CD14-positive monocyte (primary cell): ENCODE measurements at places on chromosomes 6 and 20. TPM values are rescaled to one million over a fixed set of nuclear protein-coding genes. Genes with fewer than 3 reads are reported as not detected.

- no peak overlapping the region for H3K4me3 ChIP-seq
- no peak for DNase-seq
- H3K4me1 ChIP-seq, result peaks cover 10% of the 10 kb centered on the region
- H3K27ac ChIP-seq, result no peak overlapping the region
- peaks cover 12% of the 10 kb centered on the region for H3K36me3 ChIP-seq
- peaks cover 8% of the 10 kb centered on the region for H3K27me3 ChIP-seq
Measured at GRCh38 chr6:29744131-29744530, 20.9 kb downstream of the HLA-F start.

- no peak overlapping the region for H3K4me3 ChIP-seq
- H3K27me3 ChIP-seq, result no peaks in the 10 kb centered on the region
- H3K4me1 ChIP-seq, result no peaks in the 10 kb centered on the region
- no peak overlapping the region for H3K27ac ChIP-seq
- H3K36me3 ChIP-seq, result no peaks in the 10 kb centered on the region
- DNase-seq, result no peak
Measured at GRCh38 chr20:31934491-31934890, 17.4 kb downstream of the PDRG1 start.

- H3K27ac ChIP-seq, result no peak overlapping the region
- no peaks in the 10 kb centered on the region for H3K27me3 ChIP-seq
- no peaks in the 10 kb centered on the region for H3K4me1 ChIP-seq
Measured at GRCh38 chr6:166325383-166326042, 16.8 kb downstream of the SFT2D1 start.

- DNase-seq, result no peak
- no peaks in the 10 kb centered on the region for H3K4me1 ChIP-seq
- H3K27me3 ChIP-seq, result no peaks in the 10 kb centered on the region
- H3K4me3 ChIP-seq, result no peak overlapping the region
Measured at GRCh38 chr6:136533487-136533886, 16.7 kb downstream of the MAP7 start.

SCRT2 gene
- polyA plus RNA-seq, result not detected in 2 replicates

DNA sequence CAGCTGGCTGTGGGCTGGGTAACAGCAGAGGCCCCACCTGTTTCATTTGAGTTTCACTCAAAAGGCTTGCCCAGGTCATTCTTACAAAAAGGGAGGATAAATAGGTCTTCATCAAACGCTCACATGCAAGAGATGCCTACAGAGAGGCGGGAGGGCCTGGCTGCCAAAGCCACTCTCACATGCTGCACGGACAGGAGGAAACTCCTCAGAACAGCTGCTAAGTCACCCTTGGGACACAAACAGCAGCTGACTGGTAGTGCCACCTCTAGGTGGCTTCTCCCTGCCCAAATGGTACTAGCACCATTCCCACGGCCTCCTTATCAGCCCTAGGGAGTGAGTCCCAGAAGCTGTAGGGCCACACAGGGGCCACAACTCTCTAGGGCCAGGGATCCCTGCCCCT is 23.8 kb downstream of the SLC22A23 start:
- no peak overlapping the region for H3K4me3 ChIP-seq
- H3K27me3 ChIP-seq, result no peaks in the 10 kb centered on the region
- no peak overlapping the region for H3K27ac ChIP-seq
- no peak for DNase-seq
- no peaks in the 10 kb centered on the region for H3K4me1 ChIP-seq
- H3K36me3 ChIP-seq, result no peaks in the 10 kb centered on the region

DNA sequence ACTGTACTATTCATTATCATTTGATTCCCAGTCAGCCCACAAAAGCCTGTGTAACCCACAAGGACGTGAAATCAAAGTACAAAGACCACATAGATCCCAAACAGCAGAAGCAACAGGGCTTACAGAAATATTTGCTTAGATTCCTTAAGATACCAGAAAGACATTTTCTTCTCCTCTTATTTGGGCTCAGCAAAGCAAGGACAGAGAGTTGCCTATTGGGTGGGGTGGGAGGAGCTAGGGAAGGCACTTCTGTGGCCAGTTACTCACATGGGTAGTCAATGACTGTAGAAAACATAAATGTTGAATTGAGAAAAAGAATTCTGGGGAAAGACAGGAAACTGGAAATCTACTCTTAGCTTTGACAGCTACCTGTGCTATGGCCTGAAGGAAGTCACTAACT is 19.8 kb downstream of the PDE7B start:
- H3K27ac ChIP-seq, result no peak overlapping the region
- H3K4me3 ChIP-seq, result no peak overlapping the region
- H3K36me3 ChIP-seq, result no peaks in the 10 kb centered on the region
- no peaks in the 10 kb centered on the region for H3K4me1 ChIP-seq
- no peaks in the 10 kb centered on the region for H3K27me3 ChIP-seq

- H3K36me3 ChIP-seq, result no peaks in the 10 kb centered on the region
- H3K4me3 ChIP-seq, result no peak overlapping the region
- H3K27me3 ChIP-seq, result no peaks in the 10 kb centered on the region
- H3K27ac ChIP-seq, result no peak overlapping the region
- H3K4me1 ChIP-seq, result peaks cover 6% of the 10 kb centered on the region
- no peak for DNase-seq
Measured at GRCh38 chr6:71523548-71523947, 234.9 kb downstream of the OGFRL1 start.

- H3K4me3 ChIP-seq, result no peak overlapping the region
- H3K27me3 ChIP-seq, result no peaks in the 10 kb centered on the region
- H3K27ac ChIP-seq, result no peak overlapping the region
- H3K4me1 ChIP-seq, result no peaks in the 10 kb centered on the region
- DNase-seq, result peak; percentile 55
Measured at GRCh38 chr6:149834513-149835481, 29.4 kb downstream of the LRP11 start.

MUC21 gene
- polyA plus RNA-seq, result not detected

GRCh38 chr20:35831029-35831428 is 59.2 kb downstream of the PHF20 start:
- H3K4me3 ChIP-seq, result no peak overlapping the region
- H3K27me3 ChIP-seq, result no peaks in the 10 kb centered on the region
- H3K27ac ChIP-seq, result no peak overlapping the region
- H3K4me1 ChIP-seq, result peaks cover 4% of the 10 kb centered on the region

GSTA1 gene
- not detected for polyA plus RNA-seq

DNA sequence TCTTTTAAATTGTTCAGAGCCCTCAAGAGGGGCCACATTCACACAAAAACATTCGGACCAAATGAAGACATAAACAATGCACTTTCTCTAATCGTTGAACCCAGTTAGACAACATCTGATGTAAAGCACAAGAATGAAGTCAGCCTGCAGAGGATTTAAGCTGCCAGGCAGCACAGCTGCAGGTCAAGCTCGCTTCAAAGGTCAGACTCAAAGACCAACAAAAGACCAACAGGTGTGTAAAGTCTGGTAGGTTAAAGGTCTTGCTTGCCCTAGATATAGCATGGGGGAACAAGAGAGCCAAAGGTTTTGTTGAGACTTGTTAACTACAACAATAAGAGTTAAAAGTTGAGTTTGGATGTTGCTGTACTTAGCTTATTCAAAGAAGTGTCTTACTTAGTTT is 26.7 kb upstream of the MYLIP start:
- H3K4me3 ChIP-seq, result no peak overlapping the region
- H3K27me3 ChIP-seq, result no peaks in the 10 kb centered on the region
- H3K36me3 ChIP-seq, result no peaks in the 10 kb centered on the region
- H3K27ac ChIP-seq, result no peak overlapping the region

GRCh38 chr6:142853244-142854180 is 91.5 kb downstream of the HIVEP2 start:
- H3K36me3 ChIP-seq, result no peaks in the 10 kb centered on the region
- no peak overlapping the region for H3K4me3 ChIP-seq
- H3K27me3 ChIP-seq, result no peaks in the 10 kb centered on the region
- no peak for DNase-seq
- H3K27ac ChIP-seq, result no peak overlapping the region

DNA sequence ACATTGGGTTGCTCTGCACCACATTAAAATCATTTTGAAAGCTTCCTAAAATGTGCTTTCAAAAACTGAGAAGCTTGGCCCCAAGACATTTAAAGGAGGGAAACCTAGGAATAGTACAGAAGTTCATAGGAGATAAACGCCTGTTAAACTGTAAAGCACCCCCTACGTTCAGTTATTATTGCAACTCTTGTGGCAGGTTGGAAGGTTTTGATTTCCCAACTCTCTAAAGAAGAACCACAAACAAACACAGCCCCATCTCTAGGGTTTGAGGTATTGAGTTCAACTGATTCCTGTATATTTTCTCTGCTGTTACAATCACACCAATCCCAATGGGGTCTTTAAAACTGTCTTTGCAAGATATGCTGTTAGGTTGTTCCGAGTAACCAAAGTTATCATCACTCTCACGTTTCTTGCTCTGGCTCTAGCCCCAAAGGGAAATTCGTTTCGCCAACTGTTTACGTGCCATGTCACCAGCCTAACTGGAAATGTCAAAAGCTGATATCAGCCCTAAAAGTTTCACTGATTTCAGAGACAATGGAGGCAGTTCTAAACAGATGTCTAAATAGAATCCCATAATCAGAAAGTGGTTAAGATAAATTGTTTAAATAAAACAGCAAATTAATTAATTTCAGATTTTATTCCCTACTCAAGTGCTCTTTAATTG is 12.1 kb downstream of the TFAP2A start:
- H3K4me1 ChIP-seq, result peaks cover 13% of the 10 kb centered on the region
- H3K27me3 ChIP-seq, result peaks cover 87% of the 10 kb centered on the region
- DNase-seq, result no peak
- H3K36me3 ChIP-seq, result no peaks in the 10 kb centered on the region

GRCh38 chr6:4603856-4604369 is 172.3 kb upstream of the CDYL start:
- no peaks in the 10 kb centered on the region for H3K36me3 ChIP-seq
- no peaks in the 10 kb centered on the region for H3K27me3 ChIP-seq
- H3K4me1 ChIP-seq, result peaks cover 25% of the 10 kb centered on the region
- DNase-seq, result no peak

- DNase-seq, result no peak
- H3K4me1 ChIP-seq, result no peaks in the 10 kb centered on the region
- no peaks in the 10 kb centered on the region for H3K27me3 ChIP-seq
- no peak overlapping the region for H3K27ac ChIP-seq
- H3K36me3 ChIP-seq, result no peaks in the 10 kb centered on the region
Measured at GRCh38 chr6:168616816-168617765, 176.1 kb downstream of the SMOC2 start.

DNA sequence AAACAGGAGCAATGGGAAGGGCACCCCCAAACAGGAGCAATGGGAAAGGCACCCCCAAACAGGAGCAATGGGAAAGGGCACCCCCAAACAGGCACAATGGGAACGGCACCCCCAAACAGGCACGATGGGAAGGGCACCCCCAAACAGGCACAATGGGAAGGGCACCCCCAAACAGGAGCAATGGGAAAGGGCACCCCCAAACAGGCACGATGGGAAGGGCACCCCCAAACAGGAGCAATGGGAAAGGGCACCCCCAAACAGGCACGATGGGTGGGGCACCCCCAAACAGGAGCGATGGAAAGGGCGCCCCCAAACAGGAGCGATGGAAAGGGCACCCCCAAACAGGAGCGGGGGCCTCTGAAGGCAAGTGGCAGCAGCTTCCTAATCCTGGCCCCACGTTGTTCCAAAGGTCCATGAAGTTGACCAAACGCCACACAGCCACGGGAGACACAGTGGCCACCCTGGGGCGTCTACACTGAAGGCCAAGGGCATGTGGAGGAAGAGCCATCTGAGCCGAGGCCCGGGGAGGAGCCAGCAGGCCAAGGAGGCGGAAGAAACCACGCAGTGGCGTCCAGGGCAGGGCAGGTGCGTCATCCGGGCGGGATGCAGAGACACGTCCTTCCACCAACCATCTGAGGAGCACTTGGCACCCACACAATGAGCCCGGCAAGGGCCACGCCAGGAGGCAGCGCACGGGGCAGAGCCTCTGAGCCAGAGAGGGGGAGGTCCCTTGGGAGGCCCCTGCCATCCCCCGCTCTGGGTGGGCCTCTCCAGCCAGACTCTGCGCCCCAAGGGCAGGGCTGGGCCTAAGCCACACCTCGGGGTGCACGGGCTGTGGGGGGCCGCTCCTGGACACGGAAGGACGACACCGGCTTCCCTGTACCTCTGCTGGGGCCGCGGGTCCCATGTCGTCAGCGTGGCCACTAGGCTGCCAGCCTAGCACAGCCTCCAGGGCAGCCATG is 21.5 kb upstream of the NTSR1 start:
- no peaks in the 10 kb centered on the region for H3K36me3 ChIP-seq
- no peaks in the 10 kb centered on the region for H3K27me3 ChIP-seq
- H3K4me1 ChIP-seq, result peaks cover 28% of the 10 kb centered on the region
- H3K27ac ChIP-seq, result peak overlapping the region; percentile 68
- H3K4me3 ChIP-seq, result no peak overlapping the region

- no peaks in the 10 kb centered on the region for H3K36me3 ChIP-seq
- H3K27me3 ChIP-seq, result no peaks in the 10 kb centered on the region
- DNase-seq, result no peak
- H3K27ac ChIP-seq, result no peak overlapping the region
Measured at GRCh38 chr6:140713495-140713894, 1339.0 kb upstream of the CITED2 start.

LGSN gene
- not detected for polyA plus RNA-seq

HLA-DQB2 gene
- 37.5 and 57.0 TPM in 2 replicates for polyA plus RNA-seq

- no peaks in the 10 kb centered on the region for H3K36me3 ChIP-seq
- peaks cover 57% of the 10 kb centered on the region for H3K27me3 ChIP-seq
- peak overlapping the region; percentile 47 for H3K4me3 ChIP-seq
- H3K4me1 ChIP-seq, result peaks cover 13% of the 10 kb centered on the region
- DNase-seq, result peak; percentile 66
Measured at GRCh38 chr6:27688014-27688586, 215.2 kb upstream of the ZNF184 start.

MAN1A1 gene
- polyA plus RNA-seq, result 7.7 and 11.0 TPM in 2 replicates

DNA sequence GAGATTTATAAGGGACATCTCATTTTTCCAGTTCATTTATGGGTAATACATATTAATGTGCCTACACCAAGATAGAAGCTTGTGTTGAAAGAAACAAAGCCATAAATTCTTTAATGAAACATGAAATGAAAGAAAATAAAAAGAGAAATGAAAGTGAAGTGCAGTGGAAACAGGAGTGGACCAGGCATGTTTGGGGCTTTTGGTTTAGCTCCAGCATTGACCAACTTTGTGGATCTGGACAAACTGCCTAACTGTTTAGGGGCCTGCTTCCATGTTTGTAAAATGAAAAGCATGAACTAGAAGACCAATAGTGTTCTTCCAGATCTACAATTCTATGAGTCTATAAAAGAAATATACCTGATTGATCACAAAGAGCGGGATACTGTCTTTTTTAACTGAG is 124.9 kb downstream of the GJA10 start:
- no peaks in the 10 kb centered on the region for H3K27me3 ChIP-seq
- no peak overlapping the region for H3K27ac ChIP-seq
- no peak overlapping the region for H3K4me3 ChIP-seq
- no peaks in the 10 kb centered on the region for H3K36me3 ChIP-seq
- H3K4me1 ChIP-seq, result peaks cover 5% of the 10 kb centered on the region
- DNase-seq, result no peak
